ENCODE measurements at places on chromosomes 2 and 18.

DNA sequence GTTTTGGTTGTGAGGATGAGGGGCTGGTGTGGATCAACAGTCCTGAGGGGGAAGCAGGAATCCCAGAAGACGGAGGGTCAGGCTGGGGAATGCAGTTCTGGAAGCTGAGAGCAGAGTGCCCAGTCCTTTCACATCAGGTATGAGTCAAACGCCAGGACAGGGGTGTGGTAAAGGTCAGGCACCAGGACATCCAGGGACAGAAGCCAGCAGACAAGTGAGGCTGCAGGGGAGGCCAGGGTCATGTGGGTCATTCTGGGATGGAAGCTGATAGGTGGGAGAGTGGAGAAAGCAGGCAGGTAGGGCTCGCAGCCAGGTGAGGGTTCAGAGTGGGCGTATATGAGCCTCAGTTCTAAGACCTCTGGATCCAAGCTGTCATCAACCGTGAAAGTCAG is 12.8 kb upstream of the GNLY start:
- no peak for DNase-seq

DNA sequence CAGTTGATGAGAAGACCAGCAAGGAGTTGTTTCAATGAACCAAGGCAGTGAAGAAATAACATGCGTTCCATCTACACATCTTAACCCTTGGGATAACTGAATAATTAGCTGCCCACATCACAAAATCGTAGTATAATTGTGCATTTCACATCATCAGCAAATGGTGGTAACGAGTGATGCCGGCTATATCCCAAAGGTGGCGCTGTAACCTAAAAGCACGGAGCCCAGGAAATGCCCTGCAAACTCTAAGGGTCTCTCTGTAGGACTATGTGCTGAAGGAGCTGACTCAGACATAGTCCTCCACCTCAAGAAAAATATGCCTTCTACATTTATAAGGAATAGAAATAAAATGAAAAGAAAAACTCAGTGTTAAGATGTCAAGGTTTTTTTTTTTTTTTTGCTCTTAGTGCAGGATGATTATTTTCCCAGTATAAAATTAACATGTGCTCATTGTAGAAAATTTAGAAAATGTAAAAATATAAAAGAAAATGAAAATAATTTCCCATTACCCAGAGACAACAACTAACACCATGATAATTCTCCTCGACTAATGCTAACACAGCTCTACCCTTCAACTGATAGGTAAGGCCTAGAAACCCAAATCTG is 23.1 kb upstream of the DSG3 start:
- no peak for DNase-seq

DNA sequence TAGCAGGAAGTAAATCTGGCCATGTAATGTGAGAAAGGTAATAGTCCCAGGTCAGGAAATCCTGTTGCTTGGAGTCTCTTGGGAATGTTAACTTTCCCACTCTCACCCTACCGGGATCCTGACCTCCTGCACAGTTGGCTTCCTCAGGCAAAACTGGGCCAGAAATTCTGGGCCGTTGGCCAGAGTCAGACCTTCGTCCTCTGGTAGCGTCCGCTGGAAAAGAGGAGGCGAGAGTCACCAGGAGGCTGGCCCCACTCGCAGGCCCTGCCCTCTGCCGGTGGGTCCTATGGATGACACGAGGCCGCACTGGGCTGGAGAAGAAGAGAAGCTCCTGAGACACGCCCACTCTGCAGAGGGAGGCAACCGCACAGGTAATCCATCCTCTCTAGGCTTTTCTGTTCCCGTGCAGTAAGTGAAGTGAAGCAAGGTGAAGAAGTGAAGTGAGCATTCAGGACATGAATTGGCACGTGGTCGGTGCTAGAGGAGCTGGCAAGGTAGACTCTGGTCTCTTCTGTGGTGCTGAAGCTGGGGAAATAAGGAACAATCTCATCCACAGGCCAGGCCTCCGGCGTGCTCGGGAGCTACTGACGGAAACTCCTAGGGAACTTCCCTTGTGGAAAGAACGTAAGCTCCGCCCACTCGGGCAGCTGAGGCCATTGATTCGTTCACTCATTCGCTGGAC is 182.7 kb upstream of the GLI2 start:
- peak; percentile 3 for DNase-seq

DNA sequence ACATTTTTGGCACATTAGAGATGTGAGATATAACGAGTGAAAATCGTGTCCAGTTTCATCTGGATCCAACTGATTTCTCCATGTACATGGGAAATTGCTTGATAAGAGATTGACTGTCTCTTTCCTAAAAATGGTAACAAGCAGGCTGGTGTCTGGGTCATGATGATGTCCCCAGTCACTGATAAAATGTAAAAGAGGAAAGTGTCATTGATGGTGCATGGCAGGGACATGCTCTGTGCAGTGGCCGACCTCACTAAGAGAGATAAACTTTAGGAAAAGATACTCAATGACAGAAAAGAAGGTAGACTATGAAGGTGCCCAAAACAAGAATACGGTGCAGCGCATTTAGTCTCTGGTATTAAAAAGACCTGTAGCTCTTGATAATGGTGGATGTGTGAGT is 1517.5 kb downstream of the RPIA start:
- no peak for DNase-seq

- no peak for DNase-seq
These were observed 11.6 kb upstream of the TAF1B start for GRCh38 chr2:9831670-9832069.

GRCh38 chr2:74551942-74552913 is 1.5 kb downstream of the LOXL3 start:
- DNase-seq: no peak

DNA sequence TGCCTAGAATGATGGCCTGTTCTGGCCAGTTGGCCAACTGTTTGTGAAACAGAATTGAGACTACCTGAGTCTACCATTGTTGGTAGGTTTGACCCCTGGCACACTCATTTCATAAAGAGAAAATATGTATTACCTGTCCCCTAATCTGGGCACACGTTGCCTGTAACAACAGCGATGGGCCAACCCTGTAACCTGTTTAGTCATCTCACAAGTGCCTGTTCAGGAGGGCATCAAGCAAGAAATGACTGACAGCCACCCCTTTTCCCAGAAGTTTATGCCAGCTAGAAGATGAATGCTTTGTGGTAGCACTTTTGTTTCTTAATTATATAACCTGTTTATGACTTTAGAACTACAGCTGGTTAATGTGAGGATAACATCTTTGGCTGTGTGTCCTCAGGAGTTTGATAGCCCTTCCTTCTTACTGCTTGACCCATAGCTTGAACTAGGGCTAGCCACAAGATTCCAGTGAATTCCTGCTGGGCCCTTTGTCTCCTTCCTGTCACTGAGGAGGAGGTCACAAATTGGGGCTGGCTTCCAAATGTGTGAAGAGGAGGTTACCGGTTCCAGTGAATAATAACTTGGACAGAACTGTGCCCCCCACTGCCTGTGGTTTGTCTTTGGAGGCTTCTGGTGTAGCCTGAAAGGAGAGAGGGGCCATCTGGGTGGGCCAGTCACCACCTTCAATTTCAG is 273.9 kb upstream of the EPAS1 start:
- no peak for DNase-seq

DNA sequence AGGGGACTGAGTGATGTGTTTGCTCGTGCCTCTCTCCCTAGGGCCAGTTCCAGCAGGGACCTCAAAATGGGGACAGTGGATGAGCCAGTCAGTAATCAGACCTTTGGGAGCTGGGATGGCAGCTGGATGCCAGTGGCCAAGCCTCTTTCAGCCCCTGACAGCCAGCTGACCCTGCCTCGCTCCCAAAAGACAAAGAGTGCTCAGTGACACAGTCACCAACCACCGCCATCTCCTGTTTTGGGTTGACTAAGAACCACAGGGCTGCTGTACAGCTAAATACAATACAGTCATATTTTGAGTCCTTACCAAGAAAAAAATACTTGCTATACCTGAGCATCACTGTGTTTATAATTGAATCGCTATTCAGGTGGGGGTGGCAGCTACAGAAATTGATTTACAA is 75.7 kb downstream of the POU3F3 start:
- DNase-seq: no peak

DNA sequence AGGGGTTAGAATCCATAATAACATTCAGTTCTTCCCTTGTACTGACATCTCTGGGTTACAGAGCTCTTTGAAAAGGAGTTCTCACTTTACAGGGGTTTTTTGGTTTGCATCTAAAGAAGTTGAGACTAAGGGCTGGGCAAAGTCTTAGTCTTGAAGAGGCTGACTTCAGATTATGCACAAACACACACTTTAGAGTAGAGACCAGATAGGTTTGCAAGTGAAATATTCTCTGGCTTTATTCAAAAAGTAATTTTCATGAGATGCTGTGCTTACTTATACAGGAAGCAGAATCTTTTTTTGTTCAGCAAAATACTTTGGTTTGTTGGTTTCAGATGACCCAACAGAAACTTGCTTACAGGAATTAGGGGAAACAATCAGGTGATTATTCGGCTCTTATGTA is 410.9 kb upstream of the LRRTM1 start:
- no peak for DNase-seq

DNA sequence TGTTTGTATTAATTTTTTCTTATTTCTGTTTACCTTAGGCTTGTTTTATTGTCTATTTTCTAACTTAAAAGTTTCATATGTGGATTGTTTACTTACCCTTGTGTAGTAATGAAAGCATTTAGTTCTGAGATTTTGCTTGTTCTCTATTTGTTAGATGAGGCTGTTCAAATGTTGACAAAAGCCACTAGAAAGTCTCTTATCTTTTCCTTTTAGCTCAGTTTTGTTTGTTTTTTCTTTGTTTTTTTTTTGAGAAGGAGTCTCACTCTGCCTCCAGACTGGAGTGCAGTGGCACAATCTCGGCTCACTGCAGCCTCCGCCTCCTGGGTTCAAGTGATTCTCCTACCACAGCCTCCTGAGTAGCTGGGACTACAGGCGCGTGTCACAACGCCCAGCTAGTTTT is 30.9 kb downstream of the USP14 start:
- DNase-seq: no peak

- no peak for DNase-seq
These were observed 16.4 kb downstream of the TET3 start for GRCh38 chr2:74001121-74001520.

DNA sequence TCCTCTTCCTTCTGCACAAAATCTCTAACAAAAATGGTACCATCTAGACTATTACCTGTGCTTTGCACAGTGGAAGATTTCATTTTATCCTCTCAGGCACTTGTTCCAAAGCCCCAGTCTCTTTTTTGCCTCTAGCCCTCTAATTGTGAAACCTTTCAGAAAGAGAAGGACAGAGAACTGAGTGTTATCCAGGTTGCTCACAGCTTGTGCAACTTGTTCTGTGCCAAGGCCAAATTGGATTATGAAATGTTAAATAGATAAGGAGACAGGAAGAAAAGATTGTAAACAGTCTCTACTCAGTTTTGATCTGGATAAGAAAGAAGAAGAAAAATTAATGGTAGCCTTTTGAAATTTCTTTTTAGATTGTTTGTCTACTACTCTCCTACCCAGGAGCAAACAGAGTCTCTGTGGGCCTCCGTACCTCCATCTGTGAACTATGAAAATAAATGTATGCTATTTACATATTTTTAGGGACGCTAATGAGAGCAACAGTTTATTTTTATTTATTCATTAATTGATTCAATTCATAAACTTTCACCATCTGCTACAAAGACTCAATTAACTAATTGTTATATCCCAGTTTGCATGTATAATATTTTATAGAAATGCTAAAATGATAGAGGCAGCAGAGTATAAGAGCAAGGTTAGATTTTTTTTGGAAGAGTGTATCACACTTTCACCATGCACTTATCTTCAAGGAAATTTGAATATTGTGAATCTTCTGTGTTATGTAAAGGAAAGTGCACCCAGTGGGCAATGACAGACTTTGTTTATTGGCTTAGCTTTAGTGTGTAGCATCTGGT is 339.0 kb upstream of the ETAA1 start:
- DNase-seq: no peak

DNA sequence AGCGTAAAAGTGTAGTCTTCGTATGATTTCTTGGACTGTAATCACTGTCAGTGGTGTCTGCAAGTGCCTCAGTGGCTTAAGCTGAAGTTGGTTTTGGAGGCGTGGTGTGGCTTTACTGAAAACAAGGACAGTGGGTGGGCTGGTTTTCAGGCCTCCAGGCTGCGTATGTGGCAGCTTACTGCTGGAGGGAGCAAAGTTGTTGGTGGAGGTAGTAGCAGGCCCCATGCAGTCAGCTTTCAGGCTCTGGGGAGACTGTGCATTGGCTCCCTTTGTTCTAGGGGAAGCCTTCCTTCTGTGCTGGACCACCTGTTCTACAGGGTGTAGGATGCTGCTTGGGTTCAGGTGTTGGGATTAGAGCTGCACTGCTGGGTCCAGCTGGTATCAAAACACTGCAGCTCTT is 91.6 kb downstream of the NCK2 start:
- no peak for DNase-seq

DNA sequence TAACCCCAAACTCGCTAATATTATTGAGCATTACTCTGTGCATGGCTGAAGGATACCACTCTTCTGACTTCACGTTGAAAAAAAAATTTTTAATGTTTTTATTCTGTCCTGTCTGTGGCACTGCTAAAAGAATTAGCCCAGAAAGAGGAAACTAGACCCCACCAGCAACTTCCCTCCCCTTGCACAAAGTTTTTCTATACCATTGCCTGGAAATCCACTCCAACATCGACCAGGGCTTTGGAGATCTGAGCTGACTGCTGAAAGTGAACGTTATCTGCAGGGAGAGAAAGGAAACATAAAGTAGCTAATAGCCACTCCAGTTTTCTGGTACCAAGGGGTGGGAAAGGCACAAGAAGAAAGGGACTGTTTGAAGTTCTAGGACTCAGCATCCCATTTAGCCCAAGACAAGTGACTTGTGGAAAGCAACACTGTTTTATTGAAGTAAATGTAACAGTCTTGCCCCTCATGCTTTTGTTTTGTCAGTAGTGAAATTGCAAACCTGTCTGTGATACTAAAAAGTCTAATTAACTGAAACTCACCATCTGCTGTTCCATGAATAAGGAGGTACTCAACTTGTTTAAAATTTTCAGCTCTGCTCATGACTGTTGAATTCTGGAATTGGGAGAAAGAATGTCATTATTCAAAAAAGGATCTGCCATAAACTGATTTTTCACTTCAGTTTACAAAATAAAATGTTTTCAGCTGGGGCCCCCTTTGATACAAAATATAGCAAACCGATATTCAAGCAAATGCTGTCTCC is 79.1 kb downstream of the DPP4 start:
- no peak for DNase-seq

DNA sequence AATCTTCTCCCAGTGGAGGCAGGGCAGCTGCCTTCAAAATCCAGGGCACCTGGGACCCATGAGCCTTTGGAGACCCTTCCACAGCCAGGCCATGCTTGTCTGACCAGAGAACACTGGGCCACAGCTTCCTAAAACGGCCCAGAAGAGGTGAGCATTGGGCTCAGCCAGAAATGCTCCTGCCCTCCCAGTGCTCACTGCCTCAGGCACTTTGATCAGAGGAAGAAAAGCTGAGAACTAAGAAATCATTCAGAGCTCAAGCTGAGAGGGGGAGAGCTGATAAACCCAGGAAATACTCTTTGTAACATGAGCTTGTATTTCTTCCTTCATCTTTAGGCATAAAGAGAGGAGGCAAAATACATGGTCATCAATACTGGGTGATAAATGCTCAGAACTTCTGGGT is 365.5 kb upstream of the KLHL29 start:
- no peak for DNase-seq

GRCh38 chr2:165633431-165633830 is 160.6 kb downstream of the GALNT3 start:
- DNase-seq: no peak

Data from NCI-H187 treated with DMSO at 0.1 percent for 48 hours (cell line).